BJ (cell line): ENCODE measurements at places on chromosomes 16 and 17. TPM values are rescaled to one million over a fixed set of nuclear protein-coding genes. Genes with fewer than 3 reads are reported as not detected.

- no peak for DNase-seq
Measured at GRCh38 chr17:66175892-66176291, 16.0 kb downstream of the CEP112 start.

GRCh38 chr17:70535986-70536385, 366.7 kb downstream of the KCNJ2 start:
- DNase-seq, result no peak

GRCh38 chr16:57730771-57731730, 4.5 kb upstream of the KATNB1 start:
- DNase-seq, result no peak

Gene SBK1
- 0.01 TPM in 1 of 2 replicates, not detected in the other for polyA plus RNA-seq

GRCh38 chr17:61678339-61678738, 87.3 kb upstream of the NACA2 start:
- no peak for DNase-seq

DNA sequence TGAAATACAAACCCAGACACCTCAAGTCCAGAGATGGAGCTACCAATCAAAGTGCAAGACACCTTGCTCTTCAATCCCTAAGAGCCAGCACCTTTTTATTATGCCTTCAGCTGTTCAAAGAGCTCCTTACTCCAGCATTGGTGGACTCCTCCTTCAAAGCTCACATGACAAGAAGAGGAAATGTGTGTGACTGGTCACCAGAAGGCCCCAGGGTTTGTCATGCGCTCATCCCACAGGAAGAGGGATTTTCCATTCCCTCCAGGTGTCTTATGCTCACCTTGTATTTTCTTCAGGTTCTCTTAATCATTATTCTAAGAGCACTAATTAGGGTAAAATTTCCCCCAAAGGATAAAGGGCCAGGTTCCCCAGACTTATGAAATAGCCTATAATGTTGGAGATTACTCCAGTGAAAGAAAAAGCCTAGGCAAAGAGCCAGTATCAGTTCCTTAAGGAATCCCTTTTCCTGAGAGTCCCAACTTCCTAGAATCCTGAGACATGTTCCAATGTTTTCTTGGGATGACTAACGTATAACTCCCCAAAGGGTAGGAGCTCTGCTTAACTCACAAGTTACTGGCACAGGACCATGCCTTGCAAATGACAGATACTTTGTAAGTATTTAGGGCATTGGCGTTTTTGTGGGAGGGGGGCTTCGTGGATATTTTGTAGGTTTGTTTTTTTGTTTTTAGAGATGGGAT, 56.9 kb upstream of the SOX9 start:
- no peak for DNase-seq
